ENCODE measurements at places on chromosomes 5 and 9. TPM values are rescaled to one million over a fixed set of nuclear protein-coding genes. Genes with fewer than 3 reads are reported as not detected.

SLCO4C1 gene
- polyA plus RNA-seq = 1.6 TPM

FGF1 gene
- polyA plus RNA-seq = 0.57 TPM

IGFBPL1 gene
- polyA plus RNA-seq = 1.9 TPM

RXFP3 gene
- not detected for polyA plus RNA-seq

UAP1L1 gene
- 15.9 TPM for polyA plus RNA-seq

BAAT gene
- polyA plus RNA-seq = 0.27 TPM

FREM1 gene
- 4.0 TPM for polyA plus RNA-seq

PCDHGB3 gene
- polyA plus RNA-seq = 1.0 TPM

IGIP gene
- 5.6 TPM for polyA plus RNA-seq

WDR38 gene
- 0.16 TPM for polyA plus RNA-seq

MPDZ gene
- polyA plus RNA-seq = 16.4 TPM

IFNK gene
- not detected for polyA plus RNA-seq

CHSY3 gene
- 0.20 TPM for polyA plus RNA-seq

TRIM32 gene
- 14.6 TPM for polyA plus RNA-seq

PFN3 gene
- polyA plus RNA-seq = not detected

WNK2 gene
- 3.3 TPM for polyA plus RNA-seq

DND1 gene
- 3.1 TPM for polyA plus RNA-seq

ARRDC3 gene
- 58.2 TPM for polyA plus RNA-seq

SIT1 gene
- 1.0 TPM for polyA plus RNA-seq

INPP5E gene
- 27.1 TPM for polyA plus RNA-seq

GFPT2 gene
- polyA plus RNA-seq = 18.3 TPM

All from adrenal gland (tissue), 19 donors.